Cortex of kidney (tissue), 1 donor: ENCODE measurements at places on chromosomes 3 and 15.

DNA sequence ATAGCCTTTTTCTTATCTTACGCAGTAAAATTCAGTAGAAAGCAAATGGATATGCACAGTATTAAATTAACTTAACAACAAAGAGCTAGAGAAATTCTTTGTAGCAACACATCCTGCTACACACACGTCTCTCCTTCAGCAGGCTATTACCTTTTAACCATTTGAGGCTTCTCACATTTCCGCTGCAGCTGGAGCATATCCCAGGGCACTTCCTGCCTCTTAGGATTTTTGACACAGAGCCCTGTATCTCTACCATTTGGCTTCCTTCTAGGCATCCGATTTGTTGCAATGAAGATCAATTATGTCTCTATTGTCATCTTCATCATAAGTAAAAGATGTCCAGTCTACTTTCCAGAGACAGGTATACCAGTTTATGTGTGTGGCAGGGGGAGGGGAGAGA is 292.4 kb upstream of the CBLB start:
- DNase-seq: no peak

DNA sequence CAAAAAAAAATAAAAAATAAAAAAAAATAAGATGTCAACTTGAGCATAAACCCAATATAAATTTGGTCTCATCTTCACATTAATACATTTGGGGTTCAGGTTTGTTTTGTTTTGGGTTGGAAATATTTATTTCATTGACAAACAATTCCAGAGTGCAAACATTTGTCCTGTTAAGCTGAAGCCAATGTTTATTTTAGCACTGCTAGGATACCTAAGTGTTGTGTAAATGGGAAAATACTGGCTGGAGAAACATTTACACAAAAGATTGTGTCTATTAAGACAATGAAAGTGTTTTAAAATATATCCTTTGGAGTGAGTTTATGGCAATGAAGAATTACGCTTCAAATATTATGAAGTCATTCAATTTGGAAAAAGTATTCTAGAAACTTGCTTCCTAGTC is 91.1 kb downstream of the MEIS2 start:
- DNase-seq: no peak

DNA sequence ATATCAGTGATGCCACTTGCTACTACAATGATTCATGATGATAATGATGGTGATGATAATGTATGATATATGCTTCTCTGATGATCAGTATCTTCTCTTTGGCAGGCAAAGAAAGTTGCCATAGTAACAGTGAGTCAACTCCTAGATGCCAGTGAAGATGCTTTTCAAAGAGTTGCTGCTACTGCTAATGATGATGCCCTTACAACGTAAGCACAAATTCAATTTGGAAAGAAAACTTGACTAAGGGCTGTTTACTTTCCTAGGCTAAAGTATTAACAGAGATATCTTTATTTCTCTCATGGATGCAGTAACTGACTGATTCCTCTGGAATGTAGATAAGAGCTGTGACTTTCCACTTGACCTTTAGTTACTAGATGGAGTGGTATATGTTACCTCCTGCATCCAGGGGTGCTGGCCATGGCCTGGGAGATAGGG is 27.8 kb downstream of the ADGRG7 start:
- DNase-seq: no peak

DNA sequence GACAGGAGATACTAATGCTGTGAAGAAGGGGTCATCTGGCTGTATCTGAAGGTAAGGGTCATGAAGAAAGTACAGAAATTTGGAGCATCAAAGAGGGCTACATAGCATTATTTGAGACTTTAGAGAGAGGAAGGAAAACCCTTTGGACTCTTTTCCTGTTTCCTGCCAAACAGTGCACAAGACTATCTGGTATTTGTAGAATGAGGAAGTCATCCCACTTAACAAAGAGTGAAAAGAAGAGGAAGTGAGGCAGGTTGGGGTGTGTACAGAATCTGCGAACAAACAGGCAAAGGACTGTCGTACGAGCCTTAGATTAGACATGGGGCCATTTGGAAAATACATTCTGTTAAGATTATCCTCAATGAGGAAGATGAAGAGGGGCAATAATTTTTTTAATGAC is 546.8 kb upstream of the EPHA6 start:
- DNase-seq: no peak

DNA sequence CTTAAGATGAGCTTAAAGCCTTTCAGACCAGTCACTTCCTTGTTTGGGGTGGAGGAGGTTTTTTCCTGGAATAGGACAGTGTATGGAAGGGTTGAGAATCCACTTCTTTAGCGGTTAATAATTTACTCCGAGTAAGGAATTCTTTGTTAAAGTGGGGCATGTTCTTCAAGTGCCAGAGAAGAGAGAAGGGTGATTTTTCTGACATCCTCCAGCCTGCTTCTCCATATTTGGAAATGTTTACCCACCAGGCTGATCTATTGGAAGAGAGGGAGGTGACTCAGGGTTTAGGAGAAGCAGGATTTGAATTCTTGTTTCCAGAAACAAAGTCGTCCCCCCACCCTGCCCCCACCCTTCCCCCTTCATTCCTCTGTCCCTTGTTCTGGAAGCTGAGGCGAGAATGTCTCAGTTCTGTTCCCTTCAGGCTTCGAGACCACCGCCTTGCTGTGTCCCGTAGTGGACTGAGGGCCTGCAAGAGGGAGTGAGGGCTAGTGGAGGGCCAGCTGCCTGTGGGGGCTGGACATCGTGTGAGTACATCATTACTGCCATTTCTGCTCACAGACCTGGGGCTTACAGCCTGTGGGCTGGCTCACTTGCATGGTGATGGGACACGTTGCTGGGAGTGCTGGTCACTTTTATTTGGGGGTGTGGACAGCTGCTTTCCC is 58.5 kb downstream of the LPP start:
- DNase-seq: no peak

GRCh38 chr15:33218071-33218491 is 23.6 kb upstream of the FMN1 start:
- no peak for DNase-seq

DNA sequence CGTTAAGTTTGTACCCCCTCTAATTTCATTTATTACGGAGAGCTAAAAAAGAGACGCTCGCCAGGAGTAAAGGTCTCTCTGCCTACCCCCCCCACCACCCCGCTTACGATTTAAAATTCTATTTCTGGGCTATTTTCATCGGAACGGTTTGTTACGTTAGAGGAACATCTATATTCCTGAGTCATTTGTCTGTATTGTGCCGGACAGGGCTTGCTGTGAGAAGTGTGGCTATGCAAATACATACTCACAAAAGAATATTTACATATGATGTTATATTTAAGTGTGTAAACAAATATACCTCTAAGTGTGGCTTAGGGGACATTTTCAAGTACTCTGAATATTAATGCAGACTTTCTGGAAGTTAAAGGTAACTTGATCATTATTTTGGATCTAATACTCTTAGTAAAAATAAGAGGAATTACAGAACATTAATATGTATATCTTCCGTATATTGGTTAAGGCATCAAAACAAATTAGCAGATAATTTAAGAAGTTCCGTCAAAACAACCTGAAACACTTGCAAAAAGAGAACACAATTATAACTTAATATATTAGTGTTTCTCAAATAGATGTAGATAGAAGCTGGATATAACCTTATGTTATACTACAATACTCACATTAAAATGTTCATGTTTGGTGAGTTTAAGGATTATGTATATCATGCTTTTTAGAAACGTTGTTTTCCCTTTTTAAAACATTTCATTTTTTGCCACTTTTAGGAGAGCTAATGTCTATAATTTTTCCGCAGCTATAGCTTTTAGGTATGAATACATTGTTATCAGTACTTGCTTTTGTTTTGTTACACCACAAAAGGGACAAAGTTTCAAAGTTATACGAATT is 1.6 kb upstream of the SHOX2 start:
- DNase-seq: no peak

DNA sequence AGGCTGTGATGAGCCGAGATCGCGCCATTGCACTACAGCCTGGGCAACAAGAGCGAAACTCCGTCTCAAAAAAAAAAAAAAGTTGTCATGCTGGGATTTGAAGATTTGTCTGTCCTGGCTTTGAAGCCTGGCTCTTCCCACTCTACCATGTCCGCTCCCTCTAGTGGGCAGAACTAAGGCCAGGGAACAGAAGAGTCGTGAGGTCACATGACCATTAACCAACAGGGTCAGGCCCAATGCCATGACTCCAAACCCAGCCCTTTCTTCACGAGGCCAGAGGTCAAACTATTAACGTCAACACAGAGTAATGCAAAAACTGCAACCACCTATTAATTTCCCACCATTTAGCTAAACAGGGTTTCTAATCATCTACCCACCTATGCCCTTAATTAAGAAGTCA is 212.1 kb downstream of the ADAMTS17 start:
- no peak for DNase-seq

DNA sequence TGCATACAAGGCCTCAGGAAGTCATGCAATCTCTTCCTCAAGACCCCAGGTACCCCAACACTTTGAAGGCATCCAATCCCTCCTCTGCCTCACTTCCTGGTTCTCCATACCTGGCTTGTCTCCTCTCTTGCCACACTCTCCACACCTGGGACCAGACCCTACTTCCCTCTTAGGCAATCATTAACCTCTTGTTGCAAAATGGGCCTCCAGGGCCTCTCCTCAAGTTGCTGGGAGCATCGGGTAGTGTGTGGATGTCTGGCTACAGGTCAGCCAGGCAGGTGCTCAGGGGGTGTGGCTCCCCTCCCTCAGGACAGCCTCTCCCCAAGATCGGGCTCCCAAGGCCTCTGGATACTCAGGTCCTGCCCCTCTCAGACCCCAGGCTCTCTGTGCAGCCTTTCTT is 8.6 kb downstream of the PLA2G4E start:
- DNase-seq: no peak

DNA sequence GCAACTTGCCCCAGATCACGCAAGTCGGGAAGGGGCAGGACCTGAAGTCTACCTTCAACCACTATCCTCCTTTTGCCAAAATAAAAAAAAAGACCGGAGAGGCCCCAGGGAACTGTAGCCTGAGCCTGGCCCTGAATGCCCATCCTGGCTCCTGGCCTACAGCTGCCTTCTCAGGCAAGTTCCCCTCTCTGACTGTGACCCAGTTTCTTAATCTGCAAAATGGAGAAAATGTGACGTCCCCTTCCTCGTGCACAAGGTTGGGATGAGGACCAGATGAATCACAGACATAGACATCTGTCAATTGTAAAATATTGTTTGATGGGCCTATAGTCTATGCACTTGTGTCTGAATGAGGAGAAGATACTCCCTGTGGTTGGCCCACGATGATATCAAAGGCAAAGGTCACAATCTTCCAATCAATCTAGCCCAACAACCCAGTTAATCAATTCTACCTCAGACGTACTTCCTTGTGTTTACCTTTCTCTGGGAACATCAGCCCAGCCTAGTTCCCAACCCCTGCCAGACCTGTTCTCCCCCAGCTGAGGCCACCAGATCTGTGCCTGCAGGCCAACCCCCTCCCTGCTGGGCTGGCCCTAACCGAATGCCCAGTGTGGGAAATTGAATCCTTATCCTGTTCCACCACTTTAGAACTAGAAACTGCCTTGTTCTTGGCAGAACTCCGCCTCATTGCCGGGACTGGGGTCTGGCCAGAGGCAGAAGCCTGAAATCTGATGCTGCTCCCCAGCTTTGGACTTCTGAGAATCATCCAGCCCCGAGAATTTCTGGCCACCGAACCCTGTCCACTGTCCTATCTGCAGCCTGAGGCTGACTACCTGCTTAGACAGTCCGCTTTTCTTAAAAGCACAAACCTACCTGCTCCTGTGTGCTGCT is 101.8 kb upstream of the LIPC start:
- DNase-seq: no peak

DNA sequence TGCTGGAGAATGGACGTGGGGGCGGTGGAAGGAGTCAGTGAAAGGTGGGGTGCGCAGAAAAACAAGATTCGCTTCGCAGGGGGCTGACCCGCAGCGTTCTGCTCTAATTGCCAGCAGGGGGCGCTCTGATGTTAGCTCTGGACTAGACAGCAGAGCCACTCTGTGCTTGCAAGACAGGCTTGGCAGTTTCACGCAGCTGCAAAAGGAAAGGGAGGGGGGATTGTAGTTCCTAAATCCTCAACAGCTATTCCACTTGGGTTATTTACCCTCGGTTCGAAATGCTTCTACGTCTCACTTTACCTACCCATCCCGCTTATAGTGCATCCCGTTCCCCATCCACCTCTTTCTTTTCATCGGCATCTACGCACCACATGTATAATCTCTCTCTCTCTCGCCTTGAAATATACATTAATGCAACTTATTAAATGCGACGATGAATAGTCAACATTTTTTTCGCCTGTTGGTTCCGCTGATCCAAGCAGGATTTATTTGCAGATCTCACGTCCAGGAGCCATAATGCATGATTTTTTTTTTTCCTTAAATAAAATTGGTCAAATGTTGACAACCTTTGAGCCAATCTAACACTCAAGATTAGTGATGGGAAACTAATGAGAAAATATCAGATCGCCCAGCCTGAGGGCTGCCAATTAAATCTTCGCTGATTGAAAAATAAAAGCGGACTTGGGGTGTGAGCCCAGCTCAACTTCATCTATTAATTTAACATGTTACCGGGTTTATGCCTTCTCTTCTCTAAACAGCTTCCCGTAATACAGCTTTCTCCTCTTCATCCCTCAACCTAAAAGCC is 216.4 kb downstream of the MEIS2 start:
- no peak for DNase-seq

GRCh38 chr3:10721101-10721500 is 94.9 kb upstream of the SLC6A11 start:
- DNase-seq: no peak
